ENCODE measurements at places on chromosomes 6 and 20. TPM values are rescaled to one million over a fixed set of nuclear protein-coding genes. Genes with fewer than 3 reads are reported as not detected.

DNA sequence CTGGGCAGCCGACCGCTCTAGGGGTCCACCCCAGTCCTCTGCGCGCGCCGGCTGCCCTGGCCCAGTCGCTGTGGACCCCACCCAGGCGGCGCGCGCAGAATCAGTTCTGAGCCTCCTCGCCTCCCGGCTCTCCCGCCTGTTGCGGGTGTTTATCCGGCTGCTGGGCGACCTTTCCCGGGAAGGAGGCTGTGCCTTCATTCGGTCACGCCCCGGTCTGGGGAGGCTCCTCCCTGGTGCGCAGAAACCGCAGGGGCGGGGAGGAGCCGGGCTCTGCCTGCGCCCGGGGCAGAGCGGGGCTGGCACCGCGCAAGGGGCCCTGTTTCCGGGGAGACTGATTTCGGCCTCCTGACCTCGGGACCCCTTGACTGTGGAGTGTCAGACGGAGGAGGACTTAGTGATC is 80.8 kb upstream of the EYS start:
- DNase-seq = no peak

The FOXQ1 gene
- not detected for total RNA-seq

GRCh38 chr6:169779092-169779815 is 27.8 kb downstream of the ERMARD start:
- no peak for DNase-seq

- no peak for DNase-seq
Observed at GRCh38 chr6:52534966-52535390, 41.9 kb downstream of the TRAM2 start.

DNA sequence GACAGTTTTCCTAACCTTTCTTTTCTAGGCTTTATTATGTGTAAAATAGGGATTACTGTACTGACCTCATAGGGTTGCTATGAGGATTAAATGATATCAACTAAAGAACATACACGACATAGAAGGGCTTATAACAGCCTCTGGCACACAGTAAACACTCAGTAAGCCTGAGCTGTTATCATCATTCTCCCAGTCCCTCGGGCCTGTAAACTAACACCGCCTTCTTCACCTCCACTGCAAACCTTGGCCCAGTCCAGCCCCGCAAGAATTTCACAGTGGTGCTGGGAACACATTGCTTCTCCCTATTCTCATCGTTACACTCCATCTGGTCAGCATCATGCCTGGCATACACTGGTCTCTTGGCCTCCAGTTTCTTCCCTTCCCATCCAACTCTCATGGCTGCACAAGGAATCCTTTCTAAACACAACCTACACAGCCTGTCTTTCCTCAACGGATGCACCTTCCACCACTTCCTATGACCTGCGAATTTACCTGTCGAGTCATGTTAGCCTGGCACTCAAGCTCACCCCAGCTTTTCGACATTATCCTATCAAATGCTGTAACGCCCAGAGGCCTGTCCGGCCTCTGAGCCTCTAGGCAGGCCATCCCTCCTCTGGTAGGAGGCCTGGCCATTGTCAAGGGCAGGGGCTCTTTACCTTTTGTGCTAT is 92.1 kb downstream of the FYN start:
- no peak for DNase-seq

The ATP6V1G2 gene
- 0.18 TPM for total RNA-seq

GRCh38 chr6:65984089-65984488 is 277.1 kb upstream of the EYS start:
- no peak for DNase-seq

The CLPSL2 gene
- total RNA-seq = not detected

DNA sequence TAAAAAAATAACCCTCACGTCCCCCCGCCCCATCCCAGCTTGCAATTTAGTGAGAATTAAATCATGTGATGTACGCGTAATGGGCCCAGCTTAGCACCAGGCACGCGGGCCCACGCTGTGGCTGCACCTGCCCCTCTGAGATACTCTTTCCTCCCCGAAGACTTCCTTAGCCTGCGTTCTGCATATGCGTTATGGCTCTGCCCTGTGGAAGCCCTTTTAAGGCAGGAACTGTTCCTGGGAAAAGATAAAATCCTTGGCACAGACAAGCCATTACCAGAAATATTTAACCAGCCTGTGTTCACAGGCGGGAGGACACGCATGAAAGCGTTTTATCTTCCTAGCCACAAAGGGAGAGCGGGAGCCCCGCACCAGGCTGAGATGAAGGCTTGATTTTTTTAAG is 311.0 kb downstream of the LRFN2 start:
- no peak for DNase-seq

GRCh38 chr6:118468682-118469465 is 79.2 kb upstream of the PLN start:
- DNase-seq = peak; percentile 23

The PSORS1C2 gene
- total RNA-seq = not detected

The MDFI gene
- total RNA-seq = 34.7 TPM

GRCh38 chr6:37265860-37266259 is 7.9 kb upstream of the TMEM217 start:
- no peak for DNase-seq

The IRAK1BP1 gene
- 2.5 TPM for total RNA-seq
